NCI-H1417 treated with DMSO at 0.1 percent for 48 hours (cell line): ENCODE measurements at places on chromosomes 1 and 21.

DNA sequence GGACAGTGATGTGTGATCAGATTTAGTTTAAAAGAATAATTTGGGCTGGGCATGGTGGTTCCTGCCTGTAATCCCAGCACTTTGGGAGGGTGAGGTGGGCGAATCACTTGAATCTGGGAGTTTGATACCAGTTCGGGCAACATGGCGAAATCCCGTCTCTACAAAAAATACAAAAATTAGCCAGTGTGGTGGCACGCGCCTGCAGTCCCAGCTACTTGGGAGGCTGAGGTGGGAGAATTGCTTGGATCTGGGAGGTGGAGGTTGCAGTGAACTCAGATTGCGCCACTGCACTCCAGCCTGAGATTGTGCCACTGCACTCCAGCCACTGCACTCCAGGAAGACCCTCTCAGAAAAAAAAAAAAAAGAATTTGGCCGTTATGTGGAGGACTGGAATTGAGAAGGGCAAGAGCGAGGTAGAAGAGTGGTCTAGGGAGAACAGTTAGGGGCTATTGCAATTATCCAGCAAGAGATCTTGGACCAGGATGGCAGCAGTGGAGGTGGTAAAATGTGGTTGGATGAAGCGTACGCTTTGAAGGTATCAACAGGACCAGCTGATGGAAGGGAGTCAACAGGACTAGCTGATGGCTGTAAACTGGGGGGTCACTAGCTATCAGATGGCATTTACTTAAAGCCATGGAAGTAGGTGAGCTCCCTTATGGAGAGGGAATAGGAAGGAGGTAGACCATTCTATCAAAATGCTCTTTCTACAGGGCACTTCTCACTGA is 9.6 kb downstream of the BTBD19 start:
- no peak for DNase-seq

DNA sequence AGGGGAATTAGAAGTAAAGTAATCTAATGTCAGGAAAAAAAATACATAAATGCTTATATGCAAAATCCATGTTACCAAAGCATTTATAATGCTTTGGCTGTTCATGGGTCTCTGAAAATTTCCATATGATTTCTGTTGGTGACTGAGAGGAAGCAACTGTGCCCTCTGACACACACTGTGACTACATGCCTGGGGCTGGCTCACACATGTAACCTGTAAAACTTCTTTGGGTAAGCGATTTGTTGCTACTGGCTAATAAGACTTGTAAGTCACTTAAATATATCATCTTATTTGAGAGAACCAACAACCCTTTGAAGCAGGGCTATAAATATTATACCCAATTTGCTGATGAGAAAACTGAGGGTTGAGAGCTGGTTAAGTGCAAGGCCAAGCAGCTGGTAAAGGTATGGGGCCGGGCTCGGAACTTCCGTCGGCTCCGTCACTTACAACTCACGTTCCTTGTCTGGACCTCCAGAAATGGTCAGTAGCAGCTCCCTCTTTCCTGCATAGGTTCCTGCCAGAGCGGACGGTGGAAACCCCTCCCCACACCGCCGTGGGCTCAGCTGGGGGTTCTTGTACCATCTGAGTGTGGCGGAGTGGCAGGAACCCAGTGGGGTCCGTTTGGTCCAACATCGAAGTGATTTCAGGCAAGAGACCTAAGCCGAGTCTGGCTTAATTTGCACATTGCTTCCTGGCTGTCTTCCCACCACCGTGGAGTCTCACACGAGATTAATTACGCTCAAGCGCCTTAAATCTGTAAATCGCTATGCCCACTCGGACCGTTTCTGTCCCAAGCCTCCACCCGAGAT is 714 bp downstream of the DFFA start:
- DNase-seq: no peak

- DNase-seq: no peak
Measured at GRCh38 chr1:172719694-172720138, 60.8 kb downstream of the FASLG start.

GRCh38 chr1:185017966-185018365 is 27.4 kb upstream of the RNF2 start:
- no peak for DNase-seq

DNA sequence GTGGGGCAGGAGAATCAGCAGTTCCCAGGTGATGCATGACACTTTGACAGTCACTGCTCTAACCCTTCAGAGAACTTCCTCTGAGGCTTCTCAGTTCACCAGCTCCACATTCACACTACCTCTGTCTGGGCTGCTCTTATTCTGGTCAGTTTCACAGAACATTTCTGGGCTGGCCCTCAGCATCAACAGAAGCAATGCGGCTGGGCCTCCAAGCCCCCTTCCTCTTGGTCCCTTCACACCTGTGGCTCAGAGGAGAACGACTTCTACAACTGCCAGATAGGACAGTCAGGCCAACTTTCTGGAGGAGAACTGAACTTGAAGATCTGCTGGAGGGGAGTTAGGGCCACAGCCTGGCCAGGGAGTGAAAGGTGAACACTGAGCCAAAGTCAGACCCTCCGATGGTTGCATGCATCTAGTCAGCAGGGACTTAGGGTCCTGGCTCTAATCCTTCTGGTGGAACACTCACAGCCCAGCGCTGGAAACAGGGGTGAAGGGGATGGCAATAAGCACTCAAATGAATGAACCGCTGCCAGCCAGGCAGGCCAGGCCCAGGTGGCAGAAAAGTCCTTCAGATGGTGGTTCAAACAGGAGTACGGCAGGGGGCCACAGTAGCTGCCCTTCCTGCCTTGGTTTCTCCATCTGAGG is 274.1 kb downstream of the FOXD2 start:
- no peak for DNase-seq

- DNase-seq: no peak
Measured at GRCh38 chr1:227723474-227723873, 11.6 kb downstream of the JMJD4 start.

- no peak for DNase-seq
Measured at GRCh38 chr21:41052820-41053555, 115.0 kb upstream of the BACE2 start.

- no peak for DNase-seq
Measured at GRCh38 chr1:61084491-61085031, 2.2 kb downstream of the NFIA start.

DNA sequence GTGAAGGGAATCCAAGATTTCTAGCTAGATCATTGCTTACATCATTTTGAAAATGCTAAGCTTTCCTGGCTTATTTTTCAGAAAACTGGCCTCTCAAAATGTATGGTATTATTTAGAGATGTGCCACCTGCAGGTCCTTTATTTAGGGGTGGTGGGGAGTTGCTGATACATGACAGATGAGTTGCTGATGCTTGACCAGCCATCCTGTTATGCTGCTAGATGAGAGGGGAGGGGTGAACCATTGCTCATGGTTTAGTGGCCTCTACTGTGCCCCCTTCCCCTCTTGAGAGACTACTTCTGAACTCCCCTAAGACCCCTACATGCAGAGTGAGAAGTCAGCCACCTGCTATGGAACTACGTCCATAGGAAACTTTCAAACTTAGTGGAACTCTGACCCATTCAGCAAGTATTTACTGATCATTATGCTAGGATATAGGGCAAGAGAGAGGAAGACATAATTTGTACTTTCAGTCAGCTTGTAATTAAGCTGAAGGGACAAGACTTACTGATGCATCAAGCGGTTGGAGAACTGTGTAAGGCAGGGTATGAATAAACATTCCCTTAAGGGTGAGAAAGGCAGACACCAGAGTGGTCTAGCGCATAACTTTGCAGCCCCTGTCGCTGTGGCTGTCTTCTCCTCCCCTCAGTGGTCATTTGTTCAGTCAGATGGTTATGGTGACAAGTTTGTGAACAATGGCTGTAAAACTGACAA is 34.6 kb downstream of the SLAMF6 start:
- no peak for DNase-seq

DNA sequence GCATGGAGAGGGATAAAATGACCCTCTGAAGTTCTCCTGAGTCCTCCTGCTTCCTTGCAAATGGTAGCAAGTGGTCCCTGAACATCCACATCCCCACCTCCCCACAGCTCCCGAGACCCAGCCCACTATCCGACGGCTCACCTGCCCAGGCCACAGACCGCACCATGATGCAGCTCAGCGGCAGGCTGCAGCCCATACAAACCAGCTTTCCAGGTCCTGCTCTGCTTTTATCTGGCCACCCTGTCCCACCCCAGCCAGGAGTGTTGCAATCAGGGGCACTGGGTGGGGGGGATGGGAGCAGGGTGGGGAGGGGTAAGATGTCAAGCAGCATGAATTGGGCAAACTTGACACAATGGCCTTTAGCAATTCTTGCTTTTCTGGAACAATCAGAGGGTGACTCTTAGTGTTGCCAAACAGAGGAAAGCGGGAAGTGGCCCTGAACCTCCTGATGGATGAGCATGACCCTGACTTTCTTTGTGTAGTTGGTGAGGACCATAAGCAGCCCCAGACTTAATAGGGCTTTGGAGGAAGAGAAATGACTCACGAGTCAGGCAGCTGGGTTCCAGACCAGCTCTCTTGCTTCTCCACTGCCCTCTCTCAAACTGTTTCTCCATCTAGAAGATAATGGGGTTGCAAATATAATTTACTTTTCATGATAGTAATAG is at the start of gene CHIT1:
CHIT1 (minus strand) TSS at position 203 of the 665 bp plus-strand sequence; CDS start at position 166, 37 bp downstream.
- no peak for DNase-seq

DNA sequence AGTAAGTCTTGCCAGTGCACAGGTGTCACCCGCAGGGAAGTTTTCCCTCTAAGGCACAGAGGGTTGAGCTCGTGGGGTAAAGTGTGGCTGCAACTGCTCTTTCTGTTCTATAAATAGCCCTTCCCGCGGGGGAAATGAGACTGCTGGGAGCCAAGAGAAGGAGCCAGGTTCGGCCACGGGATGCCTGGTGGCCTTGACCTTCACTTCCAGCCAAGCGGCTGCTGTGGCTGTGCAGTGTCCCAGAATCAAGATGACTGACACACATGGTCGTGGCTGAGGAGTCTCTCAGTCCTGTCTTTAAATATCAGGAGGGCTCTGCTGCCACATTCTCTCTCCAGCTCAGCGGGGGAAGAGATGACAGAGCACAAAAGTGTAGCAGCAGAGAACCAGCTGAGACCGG is 154.1 kb upstream of the VAMP3 start:
- no peak for DNase-seq

DNA sequence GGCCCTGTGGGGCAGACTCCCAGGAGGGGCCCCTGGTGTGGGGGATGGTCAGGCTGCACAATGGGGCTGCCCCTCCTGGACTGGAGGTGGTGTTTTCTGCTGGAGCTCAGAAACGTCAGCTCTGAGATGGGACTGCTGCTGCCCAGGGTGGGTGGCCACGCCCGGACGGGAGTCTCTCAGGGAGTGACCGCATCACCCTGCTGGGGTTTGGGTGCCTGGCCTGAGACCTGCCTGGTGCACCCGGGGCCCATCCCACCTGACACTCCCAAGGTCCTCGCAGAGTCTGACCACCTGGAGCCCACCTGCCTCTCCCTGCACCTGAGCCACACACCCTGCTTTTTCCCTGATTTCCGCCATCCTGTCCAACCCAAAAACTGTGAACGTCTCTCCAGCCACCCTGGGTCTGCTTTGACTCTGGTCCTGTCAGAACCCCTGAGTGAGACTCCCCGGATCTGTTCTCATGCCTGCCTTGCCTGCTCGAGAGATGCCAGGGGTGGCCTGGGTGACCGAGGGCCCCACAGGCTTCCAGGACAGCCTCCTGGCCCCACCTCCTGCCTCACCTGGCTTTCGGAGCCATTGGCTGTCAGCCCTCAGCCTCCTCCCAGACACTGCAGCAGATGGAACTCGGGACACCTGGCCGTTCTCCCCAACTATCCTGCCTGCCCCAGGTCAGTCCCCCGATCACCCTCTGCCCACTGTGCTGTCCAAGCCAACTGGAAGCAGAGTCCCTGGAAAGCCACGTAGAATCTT is 11.6 kb upstream of the SMYD3 start:
- no peak for DNase-seq

DNA sequence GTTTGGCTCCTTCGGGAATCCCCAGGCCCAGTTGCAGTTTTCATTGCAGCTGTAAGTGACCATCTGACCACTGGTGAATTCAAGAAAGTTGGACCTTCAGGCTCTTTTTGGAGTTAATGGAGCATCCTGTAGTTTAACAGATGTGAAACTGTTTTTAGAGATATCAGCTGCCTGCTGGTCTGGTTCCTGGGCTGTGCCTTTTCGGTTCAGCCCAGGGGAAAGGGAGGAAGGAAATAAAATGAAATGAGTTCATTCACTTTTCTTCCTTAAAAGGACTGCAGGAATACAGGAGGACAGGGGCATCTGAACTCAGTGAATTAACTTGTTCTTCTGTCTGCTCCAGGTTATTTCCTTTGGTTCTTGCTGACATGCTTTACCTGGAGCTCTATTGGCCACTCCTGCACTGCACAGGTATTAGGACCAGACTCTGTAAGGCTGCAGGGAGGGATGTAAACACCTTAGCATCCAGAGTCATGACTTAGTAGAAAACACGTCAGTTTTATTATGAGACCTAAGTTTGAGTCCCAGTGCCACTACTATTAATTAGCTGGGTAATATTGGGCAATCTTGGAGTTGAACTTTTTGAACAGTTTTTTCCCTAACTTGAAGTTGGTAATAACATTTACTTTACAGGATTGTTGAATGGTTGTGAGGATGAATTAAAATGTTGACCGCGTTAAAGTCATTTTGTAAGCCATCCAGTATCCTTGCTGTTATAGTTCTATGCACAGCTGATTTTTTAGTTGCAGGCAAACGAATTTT is 83.6 kb downstream of the LRRC8D start:
- DNase-seq: no peak

- DNase-seq: no peak
Measured at GRCh38 chr1:213008564-213008963, 7.1 kb downstream of the ANGEL2 start.

- no peak for DNase-seq
Measured at GRCh38 chr1:183780757-183781156, 24.2 kb upstream of the RGL1 start.

GRCh38 chr1:81558291-81559076 is 242.2 kb upstream of the ADGRL2 start:
- DNase-seq: no peak

- no peak for DNase-seq
Measured at GRCh38 chr1:91798241-91798648, 87.7 kb downstream of the TGFBR3 start.

- DNase-seq: no peak
Measured at GRCh38 chr1:152481869-152482664, 28.5 kb upstream of the LCE5A start.

DNA sequence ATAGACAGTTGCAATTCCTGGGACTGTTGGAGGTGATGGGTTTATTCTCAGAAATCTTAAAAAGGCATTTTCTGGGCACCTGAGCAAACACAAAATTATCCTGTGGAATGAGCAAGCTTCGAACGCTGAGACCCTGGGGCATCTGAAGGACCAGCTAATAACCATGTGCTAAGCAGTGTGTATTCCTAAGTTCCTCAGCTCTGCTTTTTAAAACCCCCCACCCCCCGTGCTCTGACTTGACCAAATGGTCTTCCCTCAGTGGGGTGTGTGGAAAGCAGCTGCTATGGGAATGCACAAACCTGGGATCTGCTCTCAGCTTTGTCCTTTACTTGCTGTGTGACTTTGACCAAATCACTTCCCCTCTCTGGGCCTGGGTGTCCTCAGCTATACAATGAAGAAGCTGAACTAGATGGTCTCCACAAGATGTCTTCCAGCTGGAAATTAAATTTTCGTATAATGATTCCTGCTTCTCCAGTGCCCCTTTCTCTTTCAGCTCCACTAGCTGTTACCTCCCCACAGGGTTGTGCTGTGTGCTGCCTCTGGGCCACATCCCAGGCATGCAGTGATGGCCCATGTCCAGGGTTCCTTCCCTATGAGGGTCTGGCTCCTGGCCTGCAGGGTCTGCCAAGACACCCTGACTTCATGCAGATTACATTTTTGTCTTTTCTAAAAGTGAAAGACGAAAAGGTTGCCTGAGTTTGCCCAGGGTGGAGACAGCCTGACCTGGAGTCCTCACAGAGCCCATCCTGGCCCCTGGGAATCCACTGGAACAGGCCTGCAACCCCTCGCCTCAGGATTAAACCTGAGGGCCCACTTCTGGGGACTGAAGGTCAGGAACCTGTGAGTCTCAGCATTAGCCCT is 14.9 kb upstream of the CD247 start:
- DNase-seq: no peak

- DNase-seq: no peak
Measured at GRCh38 chr21:27424601-27425000, 457.7 kb upstream of the ADAMTS5 start.
